ENCODE measurements at places on chromosomes 4 and X.

- DNase-seq = no peak
Observed at GRCh38 chr4:139015948-139016471, 429 bp downstream of the NOCT start.

DNA sequence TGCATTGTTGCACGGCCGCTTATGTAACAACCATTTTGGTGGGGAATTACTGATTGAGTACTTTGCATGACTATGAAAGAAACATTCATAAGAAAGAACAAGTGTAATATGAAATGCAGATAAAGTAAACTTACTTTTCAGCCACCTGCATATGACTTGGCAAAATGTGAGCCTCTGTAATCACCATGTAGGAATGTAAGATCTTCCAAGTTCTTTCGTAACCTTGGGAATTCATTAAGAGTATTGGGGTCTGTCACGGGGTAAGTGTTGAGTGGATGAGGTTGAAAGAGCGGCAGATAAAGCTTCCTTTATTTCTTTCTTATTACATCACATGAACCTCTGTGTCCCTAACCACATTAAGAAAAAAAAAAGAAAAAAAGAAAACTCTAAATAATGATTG is 348.5 kb upstream of the NR3C2 start:
- DNase-seq = no peak

- DNase-seq = no peak
Observed at GRCh38 chrX:150847088-150847487, 51.4 kb downstream of the CD99L2 start.

- no peak for DNase-seq
Observed at GRCh38 chrX:154714925-154715324, 36.0 kb downstream of the GAB3 start.

DNA sequence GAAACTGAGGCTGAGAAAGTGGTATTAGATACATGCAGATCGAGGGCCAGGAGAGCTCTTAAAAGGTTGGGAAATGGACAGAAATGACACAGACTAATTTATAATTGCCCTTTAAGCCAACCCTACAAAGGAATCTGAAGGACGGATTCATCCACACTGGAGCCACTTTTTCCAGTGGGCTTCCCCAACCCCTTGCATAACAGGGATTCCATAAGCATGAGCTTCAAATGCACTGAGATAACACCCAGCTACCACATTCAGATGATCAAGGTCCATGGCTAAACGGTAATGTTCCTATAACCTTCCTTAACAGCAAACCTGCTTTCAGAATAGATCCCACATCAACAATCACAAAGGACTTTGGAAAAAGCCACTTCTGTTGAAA is 34.2 kb downstream of the PLAC1 start:
- no peak for DNase-seq

DNA sequence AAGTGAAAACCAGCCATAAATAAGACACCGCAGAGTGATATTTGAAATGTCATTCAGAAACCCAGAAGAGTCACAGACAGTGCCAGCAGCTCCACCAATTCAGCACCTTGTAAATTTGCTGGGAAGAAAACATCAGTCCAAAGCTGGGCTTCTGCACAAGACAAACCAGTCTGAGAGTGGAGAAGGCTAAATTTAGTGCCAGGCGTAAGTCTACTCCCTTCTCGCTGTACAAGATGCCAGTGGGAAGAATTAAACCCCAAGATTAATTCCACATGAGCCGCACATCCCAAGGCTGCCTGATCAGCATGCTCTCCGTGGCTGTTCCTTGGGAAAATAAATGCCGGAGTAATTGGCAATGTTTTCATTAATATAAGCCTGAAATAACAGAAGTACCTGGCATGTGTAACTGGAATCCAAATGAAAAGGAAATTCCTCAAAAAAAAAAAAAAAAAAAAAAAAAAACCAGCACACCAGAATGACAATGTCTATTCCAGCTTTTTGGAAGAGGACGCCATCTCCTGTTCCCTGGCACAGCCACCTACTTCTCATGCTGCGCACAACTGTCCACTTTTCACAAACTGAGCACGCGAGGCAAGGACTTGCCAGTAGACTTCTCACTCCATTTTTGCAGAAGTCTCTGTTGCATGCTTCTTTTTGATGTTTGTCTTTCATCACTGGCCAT is 95.5 kb downstream of the NSUN7 start:
- DNase-seq = no peak

- DNase-seq = no peak
Observed at GRCh38 chr4:20151436-20151835, 100.3 kb upstream of the SLIT2 start.

DNA sequence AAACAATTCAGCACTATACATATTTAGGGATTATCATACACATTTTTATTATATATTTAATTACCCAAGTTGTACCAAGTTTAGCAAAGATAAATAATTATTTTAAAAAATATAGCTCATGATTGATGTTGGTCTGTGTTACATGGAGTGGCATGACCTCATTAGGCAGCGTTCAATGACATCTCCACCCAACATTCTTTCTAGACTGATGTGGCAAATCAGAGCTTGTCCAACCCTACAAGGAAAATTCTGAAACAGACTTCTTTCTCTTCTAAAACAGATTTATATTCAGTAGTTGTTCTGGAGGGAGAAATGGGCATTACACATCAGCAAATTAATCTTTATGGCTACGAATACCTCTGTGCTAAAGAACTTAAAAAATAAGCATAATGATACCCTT is 189.7 kb downstream of the PDGFC start:
- no peak for DNase-seq

DNA sequence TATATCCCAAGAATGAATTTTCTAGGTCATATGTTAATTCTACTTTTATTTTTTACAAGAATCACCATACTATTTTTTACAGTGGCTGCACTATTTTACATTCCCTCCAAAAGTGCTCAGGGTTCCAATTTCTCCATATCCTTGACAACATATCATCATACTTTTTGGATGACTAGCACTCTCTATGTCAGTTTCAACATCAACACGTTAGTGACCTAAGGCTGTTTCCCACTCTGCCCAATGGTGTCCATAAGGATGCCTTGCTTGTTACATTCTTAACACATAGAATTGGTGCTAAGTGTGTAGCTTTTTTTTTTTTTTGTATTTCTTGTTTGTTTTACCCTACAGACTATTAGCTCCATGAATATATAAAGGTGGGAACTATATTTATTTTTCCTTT is 175.4 kb downstream of the PCDH10 start:
- no peak for DNase-seq

- no peak for DNase-seq
Observed at GRCh38 chrX:110012818-110013485, 10.0 kb downstream of the TMEM164 start.

GRCh38 chr4:74095886-74096264 is 3.1 kb downstream of the CXCL2 start:
- no peak for DNase-seq

DNA sequence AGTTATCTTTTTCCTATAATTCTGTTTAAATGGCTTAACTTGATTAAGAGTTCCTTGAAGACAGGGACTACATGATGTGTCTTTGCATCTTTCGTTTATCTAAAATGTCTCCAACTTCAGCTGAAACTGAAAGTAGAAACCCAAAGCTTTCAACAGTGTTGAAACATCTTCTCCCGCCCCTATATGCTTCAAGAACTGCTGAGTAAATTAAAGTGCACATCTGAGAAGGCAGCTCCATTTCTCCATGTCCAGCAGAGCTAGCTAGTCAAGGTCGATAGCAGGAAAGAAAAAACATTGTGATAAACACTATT is 185.7 kb upstream of the TBL1X start:
- DNase-seq = no peak

DNA sequence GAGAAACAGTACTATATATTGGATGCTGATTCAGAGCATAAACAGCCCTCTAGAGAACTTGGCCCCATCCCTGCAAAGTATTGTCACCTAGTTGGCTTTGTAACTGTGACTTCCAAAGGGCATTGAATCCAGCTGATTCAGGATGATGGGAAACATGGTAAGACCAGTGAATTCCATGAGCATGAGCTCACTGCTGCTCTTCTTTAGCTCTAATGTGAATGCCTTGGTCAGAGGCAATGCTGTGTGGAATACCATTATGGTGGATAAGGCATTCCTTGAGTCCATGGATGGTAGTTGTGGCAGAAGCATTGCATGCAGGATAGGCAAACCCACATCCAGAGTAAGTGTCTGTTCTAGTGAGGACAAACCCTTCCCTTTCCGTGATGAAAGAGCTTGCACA is 365.6 kb upstream of the EDA2R start:
- no peak for DNase-seq

GRCh38 chr4:176011529-176011928 is 54.1 kb upstream of the WDR17 start:
- no peak for DNase-seq

DNA sequence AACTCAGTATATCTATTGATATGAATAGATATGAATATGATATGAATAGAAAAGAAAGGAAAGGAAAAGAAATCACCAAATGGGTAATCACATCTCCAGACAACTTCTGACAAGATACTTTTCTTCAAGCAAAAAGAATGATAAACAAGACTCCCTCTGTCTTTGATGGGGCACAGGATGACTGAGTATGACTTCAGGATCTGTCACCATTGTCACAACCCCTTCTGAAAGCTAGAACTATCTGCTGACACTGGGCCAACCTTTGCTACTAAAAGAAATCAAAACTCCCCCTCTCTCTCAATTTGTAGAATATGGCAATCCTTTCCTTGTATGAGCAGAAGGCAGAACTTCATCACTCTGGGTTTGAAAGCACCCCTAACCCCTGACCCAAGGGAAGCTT is 267.2 kb upstream of the RASGEF1B start:
- no peak for DNase-seq

GRCh38 chr4:55157559-55158277 is 32.3 kb upstream of the KDR start:
- no peak for DNase-seq

DNA sequence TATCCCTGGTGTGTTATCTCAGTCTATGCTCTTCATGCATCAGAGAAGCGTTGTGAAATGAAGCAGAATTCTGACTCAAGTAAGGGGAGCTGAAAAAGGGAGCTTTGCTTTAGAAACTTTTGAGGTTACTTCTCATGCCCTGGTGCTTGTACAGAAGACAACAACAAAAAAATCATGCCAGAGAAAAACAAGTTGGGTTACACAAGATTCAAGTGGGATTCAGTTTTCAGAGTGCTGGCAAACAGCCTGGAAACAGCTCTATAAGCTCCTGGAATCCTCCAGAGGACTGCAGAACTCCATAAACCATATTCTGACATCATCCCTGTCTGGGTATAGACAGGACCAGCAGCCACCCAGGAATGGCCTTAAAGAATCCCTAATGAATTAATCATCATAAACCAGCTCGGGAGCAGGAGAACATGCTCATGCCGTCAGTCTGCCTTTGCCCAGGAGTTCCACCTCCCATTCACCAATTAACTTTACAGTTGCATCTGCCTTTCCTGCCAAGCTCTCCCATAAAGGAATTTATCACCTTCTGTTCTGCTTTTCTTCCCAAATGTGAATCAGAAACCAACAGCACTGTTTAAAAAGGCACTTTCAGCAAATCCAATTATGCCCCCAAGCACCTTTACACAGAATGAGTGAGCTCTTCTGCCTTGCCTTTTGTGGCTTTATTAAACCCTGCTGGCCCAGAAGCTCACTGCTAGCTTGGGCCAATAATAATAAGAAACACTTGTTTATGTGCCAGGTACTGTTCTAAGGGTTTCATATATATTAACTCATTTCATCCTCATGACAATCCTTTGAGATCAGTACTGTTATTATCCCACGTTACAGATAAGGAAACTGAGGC is 54.5 kb upstream of the FBXW7 start:
- DNase-seq = no peak

DNA sequence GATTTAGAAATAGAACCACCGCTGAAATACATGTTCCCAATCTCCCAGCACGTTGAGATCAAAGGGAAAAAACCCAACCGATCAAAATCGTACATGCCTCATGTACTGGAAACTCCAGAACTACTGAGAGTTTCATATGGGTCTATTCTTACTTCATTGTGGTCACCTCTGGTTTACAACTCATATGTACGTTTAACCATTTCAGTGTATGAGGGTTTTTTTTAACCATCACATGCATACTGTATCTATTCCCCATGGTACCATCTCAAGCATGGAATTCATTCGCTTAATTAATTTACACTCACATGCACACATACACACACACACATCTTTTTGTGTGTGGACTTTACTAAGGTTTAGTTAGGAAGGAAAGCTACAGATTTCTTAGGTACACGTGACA is 46.0 kb upstream of the CLNK start:
- no peak for DNase-seq

DNA sequence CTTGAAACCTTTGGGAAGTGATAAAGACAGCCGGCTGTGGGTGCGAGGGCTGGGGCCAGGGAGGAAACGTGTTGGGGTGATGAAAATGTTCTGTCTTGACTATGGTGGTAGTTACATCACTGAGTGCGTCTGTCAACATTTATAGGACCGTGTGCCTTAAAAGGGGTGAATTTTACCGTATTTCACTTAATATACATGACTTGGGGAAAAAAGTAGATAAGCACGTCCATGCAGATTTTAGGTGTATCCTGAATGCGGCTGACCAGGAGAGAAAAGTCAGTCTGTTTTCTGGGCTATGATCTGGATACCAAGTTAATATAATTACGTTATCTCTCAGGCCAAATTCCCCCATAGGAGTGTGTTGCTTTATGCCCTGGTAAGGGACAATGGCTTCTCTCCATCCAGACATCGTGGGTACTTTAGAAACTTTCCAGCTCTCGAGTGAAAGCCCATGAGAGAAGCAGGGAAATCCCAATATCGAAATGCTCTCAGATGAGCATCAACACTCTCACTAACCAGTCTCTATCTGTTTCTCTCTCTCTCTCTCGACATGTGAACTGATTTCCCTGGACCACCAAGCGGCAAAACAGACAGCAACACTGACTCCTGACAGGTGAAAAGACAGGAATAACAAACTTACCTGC is 71.5 kb downstream of the IRF2 start:
- DNase-seq = no peak

- DNase-seq = no peak
Observed at GRCh38 chr4:64780664-64781063, 371.4 kb upstream of the TECRL start.

- DNase-seq = no peak
Observed at GRCh38 chr4:108425988-108426387, 194.4 kb upstream of the RPL34 start.

GRCh38 chr4:123809864-123810263 is 413.3 kb downstream of the SPRY1 start:
- DNase-seq = no peak

DNA sequence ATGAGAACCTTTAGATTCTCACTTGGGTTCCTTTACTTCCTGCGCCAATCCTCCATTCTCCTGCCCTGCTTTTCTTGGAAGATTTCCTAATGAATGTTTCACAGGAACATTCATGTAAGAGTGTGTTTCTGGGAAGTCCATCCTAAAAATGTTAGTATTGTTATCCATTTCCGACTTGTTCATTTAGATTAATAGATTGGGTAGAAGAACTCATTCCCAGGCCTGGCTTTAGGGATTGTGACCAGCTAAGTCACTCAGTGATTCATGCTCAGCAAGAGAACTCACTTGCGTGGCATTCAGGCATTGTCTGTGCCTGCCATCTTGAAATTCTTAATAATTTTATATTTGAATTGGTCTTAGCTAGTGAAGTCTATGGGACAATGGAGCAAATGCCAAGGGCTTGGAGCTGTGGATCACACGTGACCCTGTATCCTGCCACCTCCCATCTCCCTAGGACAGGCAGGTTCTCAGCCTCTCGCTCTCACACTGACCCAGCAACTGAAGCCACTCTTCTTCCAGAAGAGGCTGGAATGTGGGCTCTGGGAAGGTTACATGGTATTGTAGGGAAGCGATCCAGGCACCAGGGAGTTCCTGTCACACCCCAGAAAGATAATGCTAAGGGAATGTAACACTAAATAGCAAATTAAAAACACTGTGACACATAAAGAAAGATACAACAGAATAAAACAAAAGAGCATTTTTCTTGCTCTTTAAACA is 562.1 kb downstream of the TMA16 start:
- no peak for DNase-seq
